Kasumi-1 (cell line): ENCODE measurements at places on chromosomes 12 and 14.

DNA sequence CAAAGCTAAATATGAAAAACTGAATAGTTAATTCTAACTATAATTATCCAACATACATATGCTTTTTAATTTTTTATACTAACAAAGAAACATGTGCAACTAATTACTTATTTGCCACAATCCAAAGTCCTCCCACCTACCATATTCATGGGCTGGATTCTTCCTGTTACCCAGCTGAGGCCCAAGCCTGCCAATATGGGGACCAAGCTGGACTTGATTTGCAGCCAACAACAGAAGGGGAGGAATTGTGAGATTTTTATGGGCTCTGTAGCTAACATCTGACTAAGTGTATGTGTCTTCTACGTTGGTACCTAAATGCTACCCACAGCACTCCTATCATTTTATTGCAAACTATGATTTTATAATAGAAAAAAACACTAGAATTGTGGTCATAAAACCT lies 13.1 kb upstream of the ANKS1B start:
- no peak for DNase-seq

DNA sequence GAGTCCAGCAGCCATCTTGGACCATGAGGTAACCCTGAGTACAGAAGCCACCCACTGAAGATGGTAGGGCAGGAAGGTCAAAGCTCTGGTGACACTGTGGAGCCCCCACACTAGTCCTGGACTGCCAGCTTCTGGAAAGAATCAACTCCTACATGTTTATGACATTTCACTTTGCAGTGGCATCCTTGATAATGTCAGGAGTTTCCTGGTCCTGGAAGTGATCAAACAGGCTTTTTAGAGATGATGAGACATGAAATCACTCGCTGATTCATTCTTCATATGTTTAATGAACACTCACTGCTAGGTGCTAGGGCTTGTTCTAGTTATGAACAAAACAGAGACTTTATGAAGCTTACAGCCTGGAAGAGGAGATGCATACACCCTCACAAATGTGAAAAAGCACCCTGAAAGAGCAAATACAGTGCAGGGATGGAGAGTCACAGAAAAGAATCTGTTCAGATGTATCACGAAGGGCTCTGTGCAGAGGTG lies 15.8 kb upstream of the HNF1A start:
- no peak for DNase-seq

GRCh38 chr14:34966413-34966812 lies 16.4 kb upstream of the SRP54 start:
- DNase-seq = no peak

DNA sequence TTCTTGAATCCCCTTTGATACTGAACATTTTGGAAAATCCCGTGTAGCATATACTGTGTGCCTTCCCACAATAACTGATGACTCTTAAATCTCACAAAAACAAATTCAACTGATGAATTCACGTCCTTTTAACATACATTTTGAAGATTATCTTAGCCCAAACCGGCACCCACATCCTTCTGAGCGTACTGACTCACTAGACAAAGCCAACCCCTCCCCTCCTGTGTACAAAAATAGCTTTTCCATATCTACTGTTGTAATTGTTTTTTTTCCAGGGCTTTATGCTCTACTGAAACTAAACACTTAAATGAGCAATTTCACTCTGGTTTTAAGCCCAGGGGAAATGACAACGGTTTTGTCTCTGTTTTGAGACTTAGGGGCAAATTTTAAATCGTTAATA lies 109.4 kb upstream of the ATF7IP start:
- DNase-seq = no peak

- no peak for DNase-seq
These were observed 63.7 kb downstream of the ETV6 start for GRCh38 chr12:11713202-11713601.

GRCh38 chr12:46107591-46107990 lies 117.2 kb upstream of the SCAF11 start:
- DNase-seq = no peak
